ENCODE measurements at places on chromosomes 12 and 14. TPM values are rescaled to one million over a fixed set of nuclear protein-coding genes. Genes with fewer than 3 reads are reported as not detected.

Gene BATF
- not detected for total RNA-seq

Gene PRB2
- total RNA-seq, result not detected

Gene OTX2
- total RNA-seq, result not detected

Gene SLC25A47
- total RNA-seq, result not detected

Gene APOF
- total RNA-seq, result not detected

Gene MANSC4
- not detected for total RNA-seq

Gene TIMM9
- 82.9 TPM for total RNA-seq

Gene CCT2
- total RNA-seq, result 284 TPM

Gene PIANP
- total RNA-seq, result 0.87 TPM

Gene C12orf56
- 0.14 TPM for total RNA-seq

Gene NOS1
- total RNA-seq, result 0.52 TPM

Gene ST8SIA1
- total RNA-seq, result 0.06 TPM

Gene SERPINA10
- total RNA-seq, result not detected
